ENCODE measurements at places on chromosomes 16 and 17.

DNA sequence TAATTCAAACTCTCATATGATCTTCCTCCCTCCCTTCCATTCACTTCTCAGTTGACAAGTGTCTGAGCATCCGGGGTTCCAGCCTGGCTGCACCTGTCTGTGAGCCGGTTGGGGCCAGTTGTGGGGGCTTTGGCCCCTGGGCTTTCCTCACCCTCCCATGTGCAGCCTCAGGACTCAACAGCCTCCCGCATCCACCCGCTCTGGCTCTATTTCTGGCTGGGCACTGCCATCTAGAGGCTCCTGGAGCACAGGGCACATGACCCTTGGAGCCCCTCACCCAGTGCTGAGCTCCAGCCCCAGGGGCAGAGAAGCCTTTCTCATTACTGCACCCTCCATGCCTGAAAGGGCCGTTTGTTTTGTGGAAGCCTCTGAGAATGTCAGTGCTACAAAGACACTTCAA, 43.3 kb downstream of the HAPSTR1 start:
- DNase-seq, result no peak

- DNase-seq, result no peak
These were observed 3.5 kb downstream of the ZFPM1 start for GRCh38 chr16:88456356-88457292.

- DNase-seq, result peak; percentile 31
These were observed 203.9 kb downstream of the CEP112 start for GRCh38 chr17:65987988-65988387.

DNA sequence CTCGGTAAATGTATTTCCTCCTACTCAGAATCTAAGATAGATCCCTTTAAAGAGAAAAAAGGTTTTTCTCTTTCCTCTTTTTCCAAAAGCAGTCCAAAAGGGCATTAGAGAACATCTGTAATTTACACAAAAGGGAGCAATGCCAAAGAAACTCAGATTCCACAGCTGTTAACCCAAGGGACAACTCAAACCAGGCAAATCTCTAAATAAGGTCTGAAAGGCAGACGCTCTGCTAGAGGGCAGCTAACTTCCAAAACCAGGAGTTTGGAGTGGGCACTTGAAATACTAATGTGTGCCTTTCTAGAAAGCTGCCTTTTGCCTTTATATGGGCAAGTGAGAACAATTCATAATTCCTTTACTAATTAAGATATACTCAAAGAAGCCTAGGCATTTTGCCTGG, 435.7 kb downstream of the ZFHX3 start:
- DNase-seq, result no peak

DNA sequence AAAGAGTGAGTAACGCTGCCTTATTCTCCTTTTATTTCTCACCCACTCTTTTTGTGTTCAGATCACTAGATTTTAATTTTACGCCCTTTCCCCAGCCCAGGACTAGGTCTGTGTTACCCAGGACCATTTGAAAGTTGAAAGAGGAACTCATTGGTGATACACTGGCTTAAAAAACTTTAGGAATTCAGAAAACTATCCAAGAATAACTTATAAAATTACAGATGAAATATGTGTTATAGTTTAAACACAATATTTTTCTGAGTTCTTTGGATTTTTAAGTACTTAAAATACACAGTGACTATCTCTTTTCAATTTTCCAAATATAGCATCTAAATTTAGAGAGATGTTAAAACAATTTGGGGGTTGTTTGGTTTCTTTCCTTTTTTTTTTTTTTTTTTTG, 385.2 kb downstream of the CDH13 start:
- no peak for DNase-seq

GRCh38 chr17:70050931-70051330, 24.1 kb upstream of the KCNJ16 start:
- no peak for DNase-seq

DNA sequence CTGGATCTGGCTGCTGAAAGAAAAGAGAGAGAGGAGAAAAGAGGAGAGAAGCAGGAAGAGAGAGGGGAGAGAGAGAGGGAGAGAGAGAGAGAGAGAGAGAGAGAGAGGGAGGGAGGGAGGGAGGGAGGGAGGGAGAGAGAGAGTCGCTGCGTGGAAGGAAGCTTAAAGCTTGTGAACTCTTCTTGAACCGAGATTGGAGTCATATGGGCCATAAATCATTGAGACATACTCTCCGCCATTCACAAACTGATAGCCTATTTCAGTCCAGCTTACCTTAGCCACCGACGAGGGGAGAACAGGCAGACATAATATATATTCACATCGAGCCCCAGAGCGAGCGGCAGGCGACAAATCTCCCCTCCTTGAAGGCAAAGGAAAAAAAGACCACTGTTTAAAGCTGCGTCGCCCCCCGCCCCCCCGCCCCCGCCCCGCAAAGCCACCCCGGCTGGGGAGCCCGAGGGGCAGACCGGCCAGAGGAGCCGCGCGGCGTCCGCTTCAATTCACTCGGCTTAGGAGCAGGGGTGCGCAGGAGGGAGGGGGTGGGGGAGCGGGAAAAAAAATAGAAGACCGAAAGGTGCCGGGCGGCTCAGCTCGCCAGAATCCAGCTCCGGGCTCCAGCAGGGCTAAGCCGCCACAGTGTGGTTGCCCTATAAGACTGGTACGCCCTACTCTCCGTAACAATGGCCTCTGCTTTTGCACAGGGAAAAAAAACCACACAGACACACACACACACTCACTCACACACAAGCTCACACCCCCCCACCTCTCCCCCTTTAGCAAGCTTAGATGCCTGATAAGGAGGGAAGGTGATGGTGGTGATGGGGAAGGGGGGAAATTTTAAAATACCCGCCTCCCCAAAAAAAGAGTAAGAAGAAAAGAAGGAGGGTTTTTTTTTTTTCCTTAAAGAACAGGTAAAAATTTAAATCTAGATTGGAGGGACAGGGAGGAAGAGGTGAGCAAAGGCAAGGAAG, 10.6 kb upstream of the HOXB2 start:
- no peak for DNase-seq

GRCh38 chr17:27315322-27315721, 21.4 kb downstream of the WSB1 start:
- DNase-seq, result no peak

DNA sequence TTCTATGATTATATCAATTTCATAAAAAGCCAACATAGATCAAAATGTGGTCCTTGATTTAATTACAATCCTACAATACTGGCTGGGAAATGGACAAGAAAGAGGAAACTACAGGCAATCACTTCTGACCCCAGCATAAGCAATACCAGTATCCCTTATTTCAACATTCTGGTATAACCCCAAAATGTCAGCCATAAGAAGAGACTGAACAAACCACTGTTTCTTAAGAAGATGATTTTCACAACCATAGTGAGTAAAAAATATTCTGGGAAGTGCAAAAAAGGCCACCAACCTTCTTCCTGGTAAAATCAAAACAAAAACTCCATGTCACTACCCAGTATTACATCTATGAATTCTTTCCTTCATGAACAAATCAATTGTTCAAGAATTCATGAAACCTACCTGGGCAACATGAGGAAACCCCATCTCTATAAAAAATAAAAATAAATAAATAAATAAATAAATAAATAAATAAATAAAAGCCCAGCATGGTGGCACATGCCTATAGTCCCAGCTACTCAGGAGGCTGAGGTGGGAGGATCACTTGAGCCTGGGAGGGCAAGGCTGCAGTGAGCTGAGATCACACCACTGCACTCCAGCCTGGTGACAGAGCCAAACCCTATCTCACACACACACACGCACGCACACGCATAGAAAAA, 7.5 kb downstream of the N4BP1 start:
- DNase-seq, result no peak

GRCh38 chr17:81408049-81408448, 12.8 kb downstream of the BAHCC1 start:
- no peak for DNase-seq

GRCh38 chr17:9977180-9977575, 72.1 kb upstream of the RCVRN start:
- DNase-seq, result no peak

- no peak for DNase-seq
These were observed 15.2 kb downstream of the GALK1 start for GRCh38 chr17:75749545-75750389.

DNA sequence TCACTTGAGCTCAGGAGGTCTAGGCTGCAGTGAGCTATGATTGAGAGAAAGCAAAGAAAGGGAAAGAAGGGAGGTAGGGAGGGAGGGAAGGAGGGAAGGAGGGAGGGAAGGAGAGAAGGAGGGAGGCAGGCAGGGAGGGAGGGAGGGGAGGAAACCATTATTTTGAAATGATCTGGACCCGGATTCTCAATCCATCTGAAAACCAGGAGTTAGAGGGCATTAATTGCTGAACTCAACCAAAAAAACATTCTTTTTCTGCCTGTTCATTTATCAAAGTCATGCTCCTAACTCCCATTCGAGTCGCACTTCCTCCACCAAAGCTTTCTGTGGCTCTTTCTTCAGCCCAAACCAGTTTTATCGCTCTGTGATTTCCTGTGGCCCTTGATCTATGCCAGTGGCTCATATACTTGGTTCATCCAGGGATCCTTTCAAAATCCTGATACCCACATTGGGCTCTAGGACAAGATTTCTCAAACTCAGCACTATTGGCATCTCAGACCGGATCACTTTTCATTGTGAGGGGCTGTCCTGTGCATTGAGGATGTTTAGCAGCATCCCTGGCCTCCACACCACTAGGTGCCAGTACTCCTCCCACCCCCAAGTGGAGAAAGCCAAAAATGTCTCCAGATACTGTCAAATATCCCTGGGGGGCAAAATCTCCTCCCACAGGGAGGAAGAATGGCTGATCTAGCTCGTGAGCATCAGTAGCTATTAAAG, 38.2 kb downstream of the CMTM4 start:
- DNase-seq, result no peak

DNA sequence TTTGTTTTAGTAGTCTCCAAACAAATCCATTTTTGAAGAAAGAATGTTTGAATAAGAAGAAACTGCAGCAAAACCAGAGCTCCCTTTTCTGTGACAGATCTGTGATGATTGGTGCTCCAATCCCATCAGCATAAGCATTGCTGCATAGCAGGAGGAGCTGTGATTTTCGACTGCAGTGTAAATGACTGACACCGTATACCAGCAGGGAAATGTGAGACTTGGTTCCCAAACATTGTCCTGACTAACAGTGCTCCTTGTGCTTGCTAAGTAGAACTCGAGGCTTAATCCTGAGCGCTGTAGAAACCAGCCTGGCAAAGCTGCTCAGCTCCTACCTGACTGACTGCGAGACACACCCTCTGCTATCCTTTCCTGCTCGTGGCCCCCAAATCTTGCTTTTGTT, 57.2 kb downstream of the NUP93 start:
- no peak for DNase-seq

- no peak for DNase-seq
These were observed 13.3 kb upstream of the MRC2 start for GRCh38 chr17:62614142-62614541.

DNA sequence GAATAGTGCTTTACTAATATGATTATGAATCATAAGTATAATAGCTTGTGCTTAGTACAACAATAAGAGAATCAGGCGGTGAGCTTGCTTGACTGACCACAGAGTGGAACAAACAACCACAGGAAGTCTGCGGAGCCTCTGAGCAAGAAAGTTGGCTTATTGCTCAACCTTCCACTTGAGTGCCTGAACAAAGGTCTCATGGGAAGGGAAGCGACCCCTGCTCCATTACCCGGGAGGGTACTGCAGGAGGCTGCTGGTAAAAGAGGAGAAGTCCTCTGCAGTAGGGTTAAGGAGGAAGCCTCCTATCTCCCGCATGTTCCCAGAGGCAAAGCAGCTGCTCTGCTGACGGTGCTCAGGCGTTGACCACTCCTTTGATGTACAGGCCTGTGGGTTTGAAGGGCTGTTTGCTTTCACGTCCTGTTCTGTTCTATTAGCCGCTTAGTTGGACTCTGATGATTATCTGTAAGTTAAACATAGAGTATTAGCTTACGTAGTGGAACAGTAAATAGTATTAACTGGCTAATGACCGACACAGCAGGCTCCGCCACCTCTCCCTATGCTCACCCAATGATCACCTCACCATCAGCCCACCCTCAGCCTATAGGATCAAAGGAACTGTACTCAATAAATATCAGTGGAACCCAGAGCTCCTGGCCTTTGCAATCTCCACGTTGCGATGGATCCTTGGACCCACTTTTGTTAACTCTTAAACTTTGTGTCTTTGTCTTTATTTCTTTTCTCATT, 17.5 kb downstream of the ALOX15B start:
- no peak for DNase-seq

DNA sequence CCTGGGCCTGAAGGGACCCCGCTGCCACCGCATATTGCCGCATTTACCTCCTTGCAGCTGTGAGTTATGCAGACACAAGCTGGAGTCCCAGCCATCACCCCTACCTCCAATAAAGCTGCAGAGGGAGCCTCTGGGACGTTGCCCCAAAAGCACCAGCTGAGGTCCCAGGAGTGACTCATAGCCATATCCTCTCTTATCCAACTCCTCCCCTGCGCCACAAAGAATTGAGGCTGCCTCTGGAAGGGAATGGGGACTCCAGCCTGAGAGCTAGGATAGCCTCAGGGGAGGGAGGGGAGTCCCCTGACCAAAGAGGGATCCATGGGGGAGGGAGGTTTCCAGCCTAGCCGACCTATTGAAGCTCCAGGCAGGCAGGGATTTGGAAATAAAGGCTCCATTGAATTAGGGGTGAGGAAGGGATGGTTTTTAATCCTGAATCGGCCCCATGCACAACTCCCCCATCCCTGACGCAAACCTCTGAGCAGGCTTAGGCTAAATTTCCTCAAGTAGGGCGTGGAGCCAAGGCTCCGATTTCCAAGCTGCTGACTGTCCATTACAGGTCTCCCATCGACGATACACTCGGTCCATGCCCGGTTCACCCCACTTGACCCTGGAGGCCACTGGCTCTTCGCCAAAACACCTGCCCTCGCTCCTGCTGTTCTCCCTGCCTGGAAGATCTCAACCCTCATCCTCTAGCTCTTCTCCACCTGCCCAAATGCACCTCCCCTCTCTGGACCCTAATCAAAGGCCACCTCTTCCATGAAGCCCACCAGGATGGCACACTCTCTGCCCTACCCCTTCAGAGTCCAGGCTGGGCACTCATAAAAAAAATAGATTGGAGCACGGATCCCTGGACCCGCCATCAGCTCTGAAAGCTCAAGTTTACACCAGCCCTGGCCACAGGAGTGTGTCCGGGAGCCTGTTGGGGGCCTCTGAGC, 27.5 kb downstream of the PIMREG start:
- no peak for DNase-seq

DNA sequence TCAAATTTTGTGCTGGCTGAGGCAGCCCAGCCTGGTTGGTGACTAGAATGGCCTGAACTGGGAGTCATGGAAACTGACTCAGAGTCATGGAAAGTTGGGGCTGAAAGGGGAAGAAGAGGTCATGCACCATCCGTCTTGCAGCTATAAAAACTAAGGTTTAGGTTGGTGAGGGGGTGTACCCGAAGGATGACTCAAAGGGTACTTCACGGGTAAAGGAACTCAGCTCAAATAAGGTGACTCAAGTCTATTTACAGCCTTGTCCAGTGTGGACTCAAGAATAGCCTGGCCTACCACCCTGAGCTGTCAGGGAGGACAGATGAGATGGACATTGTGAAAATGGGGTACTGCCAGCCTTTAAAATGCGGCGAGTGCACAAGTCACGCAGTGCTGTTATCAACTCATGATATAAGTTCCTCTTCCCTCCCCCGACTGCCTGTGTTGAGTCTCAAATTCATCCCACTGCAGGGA, 18.6 kb downstream of the CD300LB start:
- no peak for DNase-seq

- DNase-seq, result no peak
These were observed 137.7 kb downstream of the RPTOR start for GRCh38 chr17:80682372-80682771.

Data from iPS DF 6.9 (cell line).